Fibroblast of skin of left quadriceps (primary cell): ENCODE measurements at places on chromosomes 7 and 10.

GRCh38 chr10:61301575-61301974 lies 151.6 kb downstream of the TMEM26 start:
- DNase-seq, result no peak

DNA sequence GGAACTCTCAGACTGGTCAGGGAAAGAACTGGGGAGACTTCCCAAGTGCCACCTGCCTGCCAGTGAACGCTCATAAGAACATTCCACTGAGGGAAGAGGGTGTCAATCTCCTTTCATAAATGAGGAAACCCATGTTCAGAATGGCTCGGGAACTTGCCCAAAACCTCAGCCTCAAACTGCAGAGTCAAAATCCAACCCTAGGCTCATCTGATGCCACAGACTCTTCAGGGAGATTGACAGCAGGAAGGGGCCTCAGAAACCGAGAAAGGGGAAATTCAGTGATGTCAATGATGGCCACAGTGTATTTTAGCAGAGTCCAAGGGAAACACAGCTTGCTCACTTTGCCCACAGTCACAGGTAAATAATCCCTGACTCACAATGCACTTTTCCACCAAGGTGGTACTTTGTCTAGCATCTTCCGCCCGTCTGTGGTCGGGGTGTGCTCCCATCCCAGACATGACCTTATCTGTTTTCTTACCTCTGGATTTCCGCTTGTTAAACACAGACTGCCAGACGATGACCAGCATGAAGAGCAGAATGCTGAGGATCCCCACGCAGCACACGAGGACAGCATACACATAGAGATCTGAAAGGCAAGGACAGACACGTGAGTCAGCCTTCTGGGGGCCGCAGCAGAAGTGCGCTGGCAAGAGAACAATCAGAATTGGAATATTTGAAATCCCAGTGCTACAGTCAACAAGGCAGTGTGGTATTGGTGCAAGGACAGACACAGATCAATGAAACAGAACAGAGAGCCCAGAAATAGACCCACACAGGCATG lies 38.4 kb downstream of the VSTM4 start:
- DNase-seq, result no peak

- peak; percentile 86 for DNase-seq
Observed at GRCh38 chr10:10589540-10590303, 427.9 kb upstream of the CELF2 start.

DNA sequence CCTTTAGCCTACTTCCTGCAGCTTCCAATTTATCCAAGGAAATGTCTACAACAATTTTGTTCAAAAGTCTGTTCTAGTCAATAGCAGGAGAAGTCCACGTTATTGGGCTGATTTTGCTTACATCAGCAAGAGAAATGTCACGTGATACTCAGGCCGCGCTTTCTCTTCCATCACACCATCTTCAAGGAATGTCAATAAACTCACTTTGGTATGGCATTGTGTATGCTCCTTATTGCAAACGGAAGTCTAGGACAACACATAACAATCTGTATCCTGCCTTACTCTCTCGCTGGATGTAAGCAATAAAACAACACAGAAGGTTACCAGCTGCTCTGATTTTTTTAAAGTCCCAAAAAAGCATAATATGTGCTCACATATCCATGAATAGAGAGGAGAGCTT lies 17.1 kb upstream of the STK17A start:
- DNase-seq, result peak; percentile 56

GRCh38 chr7:156614434-156615264 lies 25.9 kb upstream of the RNF32 start:
- DNase-seq, result no peak

- DNase-seq, result no peak
Observed at GRCh38 chr10:1416456-1417037, 320.8 kb downstream of the ADARB2 start.

DNA sequence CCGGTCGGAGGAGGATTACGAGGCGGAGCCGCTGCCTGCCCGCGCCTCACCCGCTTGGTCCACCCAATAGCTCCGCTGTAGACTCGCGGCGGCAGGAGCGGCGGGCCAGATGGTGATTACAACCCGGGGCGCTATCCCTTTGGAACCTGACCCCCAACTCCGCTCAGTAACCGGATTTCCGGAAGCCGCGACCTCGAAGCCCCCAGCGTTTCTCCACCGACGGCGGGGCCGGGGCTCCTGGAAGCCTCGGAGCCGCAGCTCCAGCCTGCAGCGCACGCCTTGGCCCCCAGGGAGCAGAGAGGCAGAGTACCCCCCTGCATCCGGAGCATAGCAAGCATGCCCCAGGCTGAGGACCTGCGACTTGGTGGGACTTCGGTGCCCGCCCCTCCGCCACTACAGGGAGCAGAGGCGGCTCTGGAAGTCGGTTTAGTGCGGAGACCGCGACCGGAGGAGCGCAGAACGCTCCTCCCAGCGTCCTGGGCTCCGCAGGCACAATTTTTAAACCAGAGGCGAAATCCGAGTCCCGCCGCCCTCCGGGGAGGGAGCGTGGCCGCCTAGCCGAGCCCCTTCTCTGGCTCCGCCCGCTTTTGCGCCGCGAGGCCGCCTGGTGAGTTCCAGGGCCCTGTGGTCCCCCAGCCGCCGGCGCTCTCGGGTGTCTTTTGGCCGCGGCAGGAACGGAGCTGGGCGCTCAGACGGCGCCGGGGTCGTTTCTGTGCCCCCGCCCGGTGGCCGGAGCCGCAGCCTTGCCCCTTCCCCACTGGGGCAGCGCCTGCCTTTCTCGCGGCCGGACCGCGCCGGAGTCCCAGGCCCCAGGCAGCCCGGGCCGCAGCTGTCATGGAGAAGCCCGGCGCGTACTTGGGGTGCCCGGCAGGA lies 28.2 kb upstream of the BMS1 start:
- DNase-seq, result no peak

GRCh38 chr7:120799147-120799546 lies 58.8 kb downstream of the TSPAN12 start:
- DNase-seq, result no peak

DNA sequence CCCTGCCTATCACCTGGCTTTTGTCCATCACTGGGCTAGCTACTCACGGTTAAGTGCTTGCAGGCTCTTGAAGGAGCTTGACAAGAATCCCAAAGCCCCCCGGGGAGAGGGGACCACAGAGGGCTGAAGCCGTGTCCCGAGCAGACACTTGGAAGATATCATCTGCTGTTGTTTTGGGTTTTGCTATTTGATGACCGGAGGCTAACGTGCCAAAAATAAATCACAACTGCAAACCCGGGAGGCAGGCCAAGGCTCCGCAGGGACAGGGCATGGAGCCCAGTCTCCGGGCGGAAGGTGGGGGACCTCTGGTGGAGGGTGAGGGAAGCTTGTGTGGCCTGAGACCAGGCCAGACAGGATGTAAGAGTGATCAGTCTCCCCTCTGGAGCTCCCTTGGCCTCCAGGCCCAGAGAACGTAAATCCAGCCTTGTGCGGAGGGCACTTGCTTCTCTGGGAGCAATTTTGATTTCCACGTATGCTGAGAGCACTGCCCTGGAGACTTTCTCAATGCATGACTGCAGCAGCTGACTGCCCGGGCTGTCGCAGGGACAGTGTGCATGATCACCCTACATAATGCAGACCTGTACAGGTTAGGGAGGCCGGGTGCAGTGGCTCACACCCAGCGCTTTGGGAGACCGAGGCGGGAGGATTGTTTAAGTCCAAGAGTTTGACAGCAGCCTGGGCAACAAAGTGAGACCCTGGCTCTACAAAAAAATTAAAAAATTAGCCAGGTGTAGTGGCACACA lies at the start of gene PHKG1:
TSS of gene PHKG1 (minus strand) at position 164 of the 743 bp plus-strand sequence. CDS start 4,011 bp downstream, outside the sequence.
- DNase-seq, result peak; percentile 32

- DNase-seq, result no peak
Observed at GRCh38 chr10:126161691-126162090, 226.6 kb downstream of the ADAM12 start.

DNA sequence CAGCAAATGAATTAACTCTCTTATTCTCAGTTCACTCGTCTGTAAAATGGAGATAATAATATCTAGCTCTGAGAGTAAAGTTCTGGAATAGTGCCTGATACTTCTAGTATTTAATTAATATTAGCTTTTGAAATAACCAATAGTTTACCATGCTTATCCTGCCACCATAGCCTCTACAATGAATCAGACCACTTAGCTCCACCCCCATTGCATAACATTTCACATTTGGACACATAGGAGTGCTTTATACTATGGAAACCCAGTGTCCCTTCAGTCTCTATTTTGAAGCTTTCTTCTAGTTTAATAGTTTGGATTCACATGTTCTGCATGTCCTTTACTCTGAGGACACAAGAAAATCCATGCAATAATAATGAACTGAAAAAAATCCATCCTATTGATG lies 427.3 kb upstream of the C7orf33 start:
- no peak for DNase-seq

GRCh38 chr10:119337796-119338432 lies 130.5 kb downstream of the GRK5 start:
- DNase-seq, result no peak

- no peak for DNase-seq
Observed at GRCh38 chr10:69657430-69657829, 27.4 kb downstream of the FAM241B start.

DNA sequence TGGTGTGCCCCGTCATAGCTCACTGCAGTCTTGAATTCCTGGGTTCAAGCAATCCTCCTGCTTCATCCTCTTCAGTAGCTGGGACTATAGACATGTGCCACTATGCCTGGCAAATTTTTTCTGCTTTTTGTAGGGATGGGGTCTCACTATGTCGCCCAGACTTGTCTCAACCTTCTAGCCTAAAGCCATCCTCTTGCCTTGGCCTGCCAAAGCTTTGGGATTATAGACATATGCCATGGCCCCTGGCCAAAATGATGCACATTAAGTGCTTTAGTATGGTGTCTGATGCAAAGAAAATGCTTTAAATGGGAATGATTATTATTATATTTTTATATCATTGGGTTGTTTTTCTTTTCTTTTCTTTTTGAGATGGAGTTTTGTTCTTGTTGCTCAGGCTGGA lies 33.2 kb upstream of the VCL start:
- no peak for DNase-seq

- DNase-seq, result no peak
Observed at GRCh38 chr7:123060446-123060845, 64.9 kb upstream of the TAS2R16 start.

GRCh38 chr7:29945259-29945809 lies 44.3 kb downstream of the SCRN1 start:
- no peak for DNase-seq

DNA sequence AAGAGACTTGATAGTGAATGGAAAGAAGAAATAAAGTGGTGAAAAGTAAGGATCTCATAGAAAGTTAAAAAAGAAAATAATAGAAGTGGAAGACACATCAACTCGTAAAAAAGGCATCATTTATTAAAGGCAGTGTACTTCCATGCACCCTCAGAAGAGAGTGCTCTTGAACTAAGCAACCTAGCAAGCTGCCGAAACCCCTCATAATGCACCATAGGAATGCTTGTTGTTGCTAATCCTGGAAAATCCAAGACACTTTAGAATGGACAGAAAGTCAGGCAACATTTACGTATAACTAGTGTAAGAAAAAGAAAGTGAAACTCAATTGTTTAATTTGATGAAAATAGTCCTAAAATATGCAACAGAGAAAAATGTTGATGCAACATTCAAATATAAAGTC lies 12.8 kb downstream of the TFPI2 start:
- no peak for DNase-seq

GRCh38 chr7:155808549-155809331 lies 3.5 kb downstream of the SHH start:
- no peak for DNase-seq

GRCh38 chr7:91206361-91206960 lies 57.8 kb upstream of the FZD1 start:
- DNase-seq, result no peak

DNA sequence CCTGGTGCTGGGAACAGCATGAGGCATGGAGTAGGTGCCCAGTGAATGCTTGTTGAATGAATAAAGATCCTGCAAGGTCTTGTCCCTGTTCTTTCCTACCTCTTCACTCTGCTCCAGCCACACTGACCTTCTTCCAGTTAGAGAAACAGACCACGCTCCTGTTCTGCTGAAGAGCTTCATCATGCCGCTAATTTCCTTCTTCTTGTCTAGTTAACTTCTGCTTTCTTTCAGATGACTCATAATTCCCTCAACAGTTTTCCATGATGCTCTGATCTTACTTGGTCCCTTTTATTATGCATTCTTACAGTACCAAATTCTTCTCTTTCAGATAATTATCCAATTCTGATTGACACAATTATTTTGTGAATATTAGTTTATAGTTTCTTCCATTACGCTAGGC lies 59.5 kb upstream of the C1QL3 start:
- DNase-seq, result no peak

DNA sequence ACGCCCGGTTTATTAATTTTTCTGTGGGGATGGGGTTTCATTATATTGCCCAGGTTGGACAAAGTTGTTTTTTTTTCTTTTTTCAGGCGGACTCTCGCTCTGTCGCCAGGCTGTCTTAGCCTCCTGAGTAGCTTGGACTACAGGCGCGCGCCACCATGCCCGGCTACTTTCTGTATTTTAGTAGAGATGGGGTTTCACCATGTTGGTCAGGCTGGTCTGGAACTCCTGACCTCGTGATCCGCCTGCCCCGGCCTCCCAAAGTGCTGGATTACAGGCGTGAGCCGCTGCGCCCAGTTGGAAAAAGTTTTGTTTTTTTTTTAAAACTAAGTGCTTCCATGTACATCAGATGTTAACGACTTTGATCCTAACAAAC lies 542 bp upstream of the ZNF394 start:
- no peak for DNase-seq

GRCh38 chr7:126203185-126203584 lies 1049.6 kb downstream of the GRM8 start:
- no peak for DNase-seq

DNA sequence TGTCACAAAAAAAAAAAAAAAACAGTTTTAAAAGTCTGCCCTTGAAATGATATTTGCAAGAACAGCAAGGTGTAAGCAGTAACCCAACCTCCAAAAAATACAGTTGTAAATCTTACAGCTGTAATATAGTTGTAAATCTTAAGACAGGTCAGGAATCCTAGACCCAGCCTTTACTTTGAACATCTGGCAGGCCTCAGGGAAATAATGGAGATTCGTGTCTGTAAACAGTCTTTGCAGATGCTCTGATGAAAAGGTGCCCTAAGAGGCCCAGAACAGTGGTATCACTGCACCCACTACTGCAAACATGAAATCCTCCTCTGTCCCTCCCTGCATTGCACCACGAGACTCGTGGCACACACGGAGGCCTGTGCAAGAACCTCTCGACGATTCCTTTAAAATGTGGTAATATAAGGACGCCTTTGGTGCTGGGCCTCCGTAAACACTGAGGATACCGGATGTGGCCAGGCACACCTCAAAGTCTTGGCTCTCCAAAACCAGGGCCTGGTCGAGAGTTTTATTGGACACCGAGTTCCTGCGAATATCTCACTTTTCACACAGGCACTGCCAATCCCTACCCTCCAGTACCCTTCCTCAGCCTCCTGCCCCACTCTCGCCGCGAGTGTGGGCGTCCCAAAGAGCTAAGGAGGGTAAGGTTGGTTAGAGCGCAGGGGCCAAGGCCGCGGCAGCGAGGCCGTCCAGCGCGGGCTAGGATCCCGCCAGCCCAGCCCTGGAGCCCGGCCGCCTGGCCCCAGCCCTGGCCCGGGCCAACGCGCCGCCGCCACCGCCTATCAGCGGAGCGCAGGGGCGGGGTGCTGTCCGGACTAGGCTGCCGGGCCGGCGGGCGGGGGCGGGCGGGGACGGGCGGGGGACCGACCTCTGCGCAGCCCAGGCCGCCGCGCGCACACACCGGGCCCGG lies at the start of gene REEP3:
TSS of gene REEP3 (plus strand) at position 902 of the 916 bp plus-strand sequence. CDS start 145 bp downstream, outside the sequence.
- DNase-seq, result no peak

- DNase-seq, result no peak
Observed at GRCh38 chr10:69010151-69010640, 21.6 kb downstream of the KIFBP start.
